ENCODE measurements at places on chromosomes 2 and 18.

DNA sequence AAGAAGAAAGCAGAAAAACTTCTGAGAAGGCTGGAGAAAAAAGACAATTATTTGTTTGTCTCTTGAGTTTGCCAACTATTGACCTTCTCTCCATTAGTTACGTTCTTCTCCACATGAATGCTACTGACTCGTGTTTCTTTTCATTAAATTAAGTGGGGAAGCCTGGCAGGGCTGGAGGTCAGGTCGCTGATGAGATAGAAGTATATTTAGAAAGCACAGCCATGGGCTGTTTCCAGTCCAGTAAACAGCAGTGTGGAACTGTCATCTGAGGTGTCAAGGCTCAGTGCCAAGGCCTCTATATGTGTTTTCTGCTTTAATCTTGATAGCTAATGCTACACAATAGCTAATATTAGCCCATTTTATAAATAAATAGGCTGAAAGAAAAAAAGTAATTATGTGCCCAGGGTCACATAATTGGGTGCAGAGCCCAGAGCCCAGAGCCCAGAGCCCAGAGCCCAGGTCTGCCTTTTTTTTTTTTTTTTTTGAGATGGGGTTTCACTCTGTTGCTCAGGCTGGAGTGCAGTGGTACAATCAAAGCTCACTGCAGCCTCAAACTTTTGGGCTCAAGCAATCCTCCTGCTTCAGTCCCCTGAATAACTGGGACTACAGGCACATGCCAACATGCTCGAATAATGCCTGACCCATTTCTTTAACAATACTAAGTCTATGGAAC lies 6.3 kb downstream of the MSGN1 start:
- no peak for DNase-seq

DNA sequence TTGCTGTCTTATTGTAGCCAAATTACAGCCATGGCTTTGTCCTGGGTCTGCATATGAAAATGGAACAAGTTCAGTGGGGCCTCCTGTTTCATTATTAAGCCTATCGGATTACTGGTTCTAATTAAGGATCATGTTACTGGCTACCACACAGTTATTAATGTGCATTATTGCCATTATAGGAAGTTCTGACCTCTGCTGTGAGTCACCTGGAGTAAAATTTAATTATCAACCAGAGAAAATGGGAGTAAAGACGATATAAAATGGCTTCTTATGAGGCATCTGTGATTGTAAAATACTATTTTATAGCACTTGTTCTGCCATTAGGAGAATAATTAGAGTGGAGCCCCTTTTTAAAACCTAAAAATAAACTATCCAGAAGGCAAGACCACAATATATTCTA lies 143.3 kb upstream of the ITGB6 start:
- DNase-seq: no peak

GRCh38 chr2:19801367-19802080 lies 100.3 kb downstream of the TTC32 start:
- peak; percentile 74 for DNase-seq

GRCh38 chr2:209340522-209340921 lies 83.3 kb upstream of the MAP2 start:
- DNase-seq: no peak

DNA sequence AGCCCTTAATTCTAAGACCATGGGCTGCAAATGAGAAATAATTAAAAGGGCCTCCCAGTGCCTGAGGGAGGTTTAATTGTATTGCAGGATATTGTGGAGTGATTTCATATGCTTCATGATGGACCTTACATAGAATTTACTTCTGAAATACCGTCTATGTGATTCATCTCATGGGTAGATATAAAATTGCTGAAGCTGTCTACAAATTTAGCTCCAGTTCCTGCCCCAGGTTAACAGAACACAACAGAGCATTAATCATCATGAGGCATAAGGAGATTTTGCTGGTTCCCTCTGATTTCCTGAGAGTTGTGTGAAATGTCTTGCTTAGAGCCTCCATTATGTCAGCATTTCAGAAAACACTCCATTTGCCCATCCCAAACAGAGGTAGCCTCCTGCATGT lies 770 bp downstream of the UPP2 start:
- no peak for DNase-seq

DNA sequence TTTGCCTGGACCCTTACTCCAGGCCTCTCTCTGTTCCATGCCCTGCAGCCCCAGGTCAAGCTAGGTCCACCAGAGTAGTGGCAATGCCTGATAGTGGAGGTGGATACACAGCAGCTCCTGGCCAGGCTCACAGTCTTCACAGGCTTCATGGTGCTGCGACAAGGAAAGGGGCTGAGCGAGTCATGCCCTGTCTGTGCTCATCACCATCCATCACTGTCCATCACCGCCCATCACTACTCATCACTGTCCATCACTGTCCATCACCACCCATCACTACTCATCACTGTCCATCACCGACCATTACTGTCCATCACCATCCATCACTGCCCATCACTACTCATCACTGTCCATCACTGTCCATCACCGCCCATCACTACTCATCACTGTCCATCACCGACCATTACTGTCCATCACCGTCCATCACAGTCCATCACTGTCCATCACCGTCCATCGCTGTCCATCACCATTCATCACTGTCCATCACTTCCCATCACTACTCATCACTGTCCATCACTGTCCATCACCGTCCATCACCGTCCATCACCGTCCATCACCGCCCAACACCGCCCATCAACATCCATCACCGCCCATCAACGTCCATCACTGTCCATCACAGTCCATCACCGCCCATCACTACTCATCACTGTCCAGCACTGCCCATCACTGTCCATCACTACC lies 57.1 kb upstream of the OTOS start:
- no peak for DNase-seq

DNA sequence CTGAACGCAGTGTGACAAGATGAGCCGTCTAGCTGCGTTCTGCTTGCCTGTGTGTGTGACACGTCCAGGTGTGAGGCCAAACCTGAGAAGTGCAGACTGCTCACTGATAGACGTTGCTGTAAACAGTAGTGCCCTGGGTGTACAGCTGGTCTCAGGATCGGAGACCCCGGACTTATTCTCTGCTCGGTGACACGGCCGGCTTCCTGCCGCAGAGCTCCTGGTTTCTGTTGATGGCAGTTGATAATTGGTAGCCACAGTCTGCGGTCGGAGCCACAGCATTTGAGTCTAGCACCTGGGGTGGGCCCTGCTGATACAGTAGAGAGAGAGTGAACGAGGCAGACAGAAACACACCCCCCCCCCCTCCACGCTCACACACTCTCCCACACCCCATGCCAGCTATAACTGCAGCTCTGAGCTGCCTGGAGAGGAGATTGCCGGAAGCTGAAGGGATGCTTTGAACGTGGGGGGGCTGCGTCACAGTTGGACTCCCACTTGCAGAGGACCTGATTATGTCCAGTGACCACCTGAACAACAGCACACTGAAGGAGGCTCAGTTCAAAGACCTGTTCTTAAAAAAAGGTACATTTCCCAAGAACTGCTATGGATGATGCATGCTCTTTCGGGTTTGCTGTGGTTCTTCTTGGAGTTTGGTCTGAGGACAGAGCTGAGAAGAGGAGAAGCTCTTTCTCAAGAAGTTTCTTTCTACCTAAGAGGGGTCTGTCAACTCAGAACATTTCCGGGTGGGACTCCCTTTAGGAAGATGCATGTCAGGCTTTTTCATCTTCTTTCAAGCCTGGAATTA lies 114.0 kb downstream of the FAM210A start:
- DNase-seq: no peak

GRCh38 chr2:113324684-113325160 lies 46.0 kb upstream of the PAX8 start:
- peak; percentile 22 for DNase-seq

DNA sequence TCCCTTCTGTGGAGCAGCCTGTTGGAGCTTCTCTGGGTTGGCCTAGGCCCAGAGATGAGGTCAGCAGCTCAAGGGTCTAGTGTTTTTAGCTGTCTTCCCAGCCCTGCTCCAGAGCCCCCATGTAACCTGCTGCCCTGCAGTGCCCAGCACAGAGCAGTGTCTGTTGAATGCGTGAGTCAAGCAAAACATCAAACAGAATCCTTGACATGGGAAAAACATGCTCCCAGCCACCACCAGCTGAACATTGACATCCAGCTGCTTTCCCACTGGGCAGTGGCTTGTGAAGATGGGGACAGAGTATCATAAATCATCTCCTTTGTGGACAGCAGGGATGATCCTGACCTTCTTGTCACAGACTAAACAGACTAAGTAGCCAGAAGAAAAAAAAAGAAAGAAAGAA lies 22.6 kb downstream of the IMPA2 start:
- no peak for DNase-seq

DNA sequence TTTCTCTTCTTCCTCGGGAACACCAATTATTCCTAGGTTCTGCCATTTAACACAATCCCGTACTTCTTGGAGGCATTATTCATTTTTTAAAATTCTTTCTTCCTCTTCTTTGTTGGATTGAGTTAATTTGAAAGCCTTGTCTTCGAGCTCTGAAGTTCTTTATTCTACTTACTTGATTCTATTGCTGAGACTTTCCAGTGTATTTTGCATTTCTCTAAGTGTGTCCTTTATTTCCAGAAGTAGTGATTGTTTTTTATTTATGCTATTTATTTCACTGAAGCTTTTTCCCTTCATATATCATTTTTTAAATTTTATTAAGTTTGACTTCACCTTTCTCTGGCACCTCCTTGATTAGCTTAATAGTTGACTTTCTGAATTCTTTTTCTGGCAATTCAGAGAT lies 13.6 kb upstream of the UPP2 start:
- no peak for DNase-seq

- DNase-seq: no peak
Measured at GRCh38 chr2:174059884-174060244, 94.7 kb upstream of the SP3 start.

- DNase-seq: no peak
Measured at GRCh38 chr2:168948621-168949212, 47.6 kb downstream of the G6PC2 start.

GRCh38 chr2:120437604-120438000 lies 91.7 kb downstream of the INHBB start:
- no peak for DNase-seq

GRCh38 chr2:158745067-158745865 lies 49.9 kb upstream of the DAPL1 start:
- peak; percentile 26 for DNase-seq

DNA sequence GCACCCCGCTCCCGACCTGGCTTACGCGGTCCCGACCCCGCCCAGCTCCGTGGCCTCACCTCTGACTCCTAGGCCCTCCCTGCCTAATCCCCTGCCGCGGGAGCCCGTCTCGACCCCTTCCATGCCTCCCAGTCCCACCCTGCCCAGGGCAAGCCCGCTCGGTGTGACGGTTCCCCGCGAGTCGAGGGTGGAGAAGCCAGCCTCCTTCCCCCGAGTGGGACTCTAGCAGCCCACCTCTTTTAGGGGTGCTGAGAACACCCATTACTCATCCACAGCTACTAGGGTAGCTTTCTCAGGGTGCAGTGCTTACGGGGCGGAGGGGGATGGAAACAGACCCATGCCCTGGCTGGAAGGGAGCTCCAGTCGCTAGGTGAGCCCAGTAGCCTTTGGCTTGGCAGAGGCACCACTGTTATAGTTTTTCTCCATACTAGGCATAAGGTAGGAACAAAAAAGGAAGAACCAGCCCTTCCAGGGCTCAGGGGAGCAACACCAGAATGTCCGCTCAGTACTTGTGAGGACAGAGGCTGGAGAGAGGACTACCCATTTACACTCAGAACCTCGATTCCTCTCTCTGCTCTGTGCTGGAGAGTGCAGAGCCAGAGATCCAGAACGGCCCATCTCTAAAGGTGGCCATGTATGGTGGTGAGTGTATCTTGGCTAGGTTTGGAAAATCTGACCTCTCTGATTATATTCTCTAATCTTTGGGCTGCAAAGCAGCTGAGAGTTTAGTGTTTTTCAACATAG lies 606 bp downstream of the AGBL5 start:
- DNase-seq: no peak

- no peak for DNase-seq
Measured at GRCh38 chr2:45823723-45824206, 172.3 kb downstream of the PRKCE start.

DNA sequence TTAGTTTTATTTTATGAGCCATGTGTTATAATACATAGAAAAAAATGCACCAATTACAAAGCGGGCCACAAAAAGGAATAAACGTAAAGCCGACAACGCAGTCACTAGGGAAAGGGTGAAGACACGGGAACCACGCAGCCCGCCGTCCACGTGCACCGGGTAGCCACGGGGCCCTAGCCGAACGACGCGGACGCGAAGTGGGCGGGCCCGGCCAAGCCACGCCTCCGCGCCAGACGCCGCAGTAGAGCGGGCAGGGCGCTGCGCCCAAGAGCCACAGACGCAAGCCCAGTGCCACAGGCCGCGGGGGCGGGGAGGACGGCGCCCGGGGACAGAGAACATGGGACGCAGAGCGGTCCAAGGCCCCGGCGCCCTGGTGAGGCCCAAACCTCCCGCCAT lies at the start of gene DUSP28:
Gene DUSP28 (plus strand): TSS at position 274 of the 396 bp plus-strand sequence. CDS start 328 bp downstream, outside the sequence.
- peak; percentile 70 for DNase-seq

- DNase-seq: no peak
Measured at GRCh38 chr2:112714331-112714730, 6.5 kb upstream of the NT5DC4 start.

DNA sequence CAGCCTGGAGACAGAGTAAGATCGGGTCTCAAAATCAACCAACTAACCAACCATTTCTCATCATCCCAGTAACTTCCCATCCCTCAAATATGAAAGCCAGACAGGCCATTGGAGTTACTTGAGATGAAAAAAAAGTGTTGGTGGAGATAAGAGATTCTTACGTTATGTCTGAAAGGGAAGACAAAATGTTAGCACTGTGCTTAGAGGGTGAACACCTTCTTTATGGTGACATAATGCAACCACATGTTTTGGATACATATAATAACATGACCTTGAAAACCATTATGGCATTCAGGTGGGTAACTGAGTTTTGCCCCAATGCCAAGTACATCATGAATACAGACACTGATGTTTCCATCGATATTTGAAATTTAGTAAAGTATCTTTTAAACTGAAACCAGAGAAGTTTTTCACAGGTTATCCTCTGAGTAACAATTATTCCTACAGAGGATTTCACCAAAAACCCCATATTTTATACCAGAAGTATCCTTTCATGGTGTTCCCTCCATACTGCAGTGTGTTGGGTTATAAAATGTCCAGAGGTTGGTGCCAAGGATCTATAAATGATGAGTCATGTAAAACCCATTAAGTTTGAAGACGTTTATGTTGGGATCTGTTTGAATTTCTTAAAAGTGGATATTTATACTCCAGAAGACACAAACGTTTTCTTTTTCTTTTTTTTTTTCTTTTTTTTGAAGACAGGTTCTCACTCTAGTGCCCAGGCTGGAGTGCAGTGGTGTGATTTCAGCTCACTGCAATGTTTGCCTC lies 45.5 kb downstream of the AAK1 start:
- no peak for DNase-seq

GRCh38 chr2:129011466-129012061 lies 692.9 kb upstream of the HS6ST1 start:
- peak; percentile 11 for DNase-seq

- DNase-seq: no peak
Measured at GRCh38 chr2:47083886-47084687, 71.0 kb downstream of the STPG4 start.
